ENCODE measurements at places on chromosomes 7 and 10.

GRCh38 chr10:61870526-61870895, 31.0 kb upstream of the ARID5B start:
- DNase-seq: no peak

- DNase-seq: no peak
Observed at GRCh38 chr7:29607889-29608288, 44.3 kb downstream of the PRR15 start.

DNA sequence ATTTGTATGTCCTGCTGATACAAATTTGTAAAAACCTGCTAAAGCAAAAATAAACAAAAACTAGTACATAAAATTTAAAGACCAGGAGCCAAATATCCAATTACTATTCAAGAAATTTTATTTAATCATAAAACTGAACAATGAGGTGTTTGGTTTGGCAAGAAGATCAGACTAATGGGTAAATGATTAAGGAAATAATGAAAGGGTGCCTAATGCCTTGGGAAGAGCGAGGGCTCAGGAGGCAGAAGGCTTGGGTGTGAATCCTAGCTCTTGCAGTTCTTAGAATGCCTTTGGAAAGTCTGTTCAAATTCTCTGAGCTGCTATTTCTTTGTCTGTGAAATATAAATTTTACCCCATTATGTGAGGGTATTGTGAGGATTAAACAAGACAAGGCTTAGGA, 32.4 kb downstream of the NAPEPLD start:
- no peak for DNase-seq

GRCh38 chr7:50627824-50628361, 62.7 kb upstream of the DDC start:
- no peak for DNase-seq
